ENCODE measurements at places on chromosomes 11 and 22.
A peak's percentile ranks its signal among the peaks of the same experiment; 100 is the strongest.

DNA sequence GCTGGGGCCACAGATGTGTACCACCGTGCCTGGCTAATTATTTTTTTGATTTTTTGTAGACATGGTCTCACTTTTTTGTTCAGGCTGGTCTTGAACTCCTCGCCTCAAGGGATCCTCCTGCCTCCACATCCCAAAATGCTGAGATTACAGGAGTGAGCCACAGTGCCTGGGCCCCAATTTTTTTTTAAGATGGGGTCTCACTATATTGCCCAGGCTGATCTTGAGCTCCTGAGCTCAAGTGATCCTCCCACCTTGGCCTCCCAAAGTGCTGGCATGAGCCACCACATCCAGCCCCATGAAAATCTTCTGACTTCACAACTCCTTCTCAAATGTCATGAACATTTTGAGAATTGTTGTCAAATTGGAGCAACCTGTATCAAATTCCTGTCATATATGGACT lies 2.3 kb upstream of the ANKRD54 start:
- DNase-seq = no peak

DNA sequence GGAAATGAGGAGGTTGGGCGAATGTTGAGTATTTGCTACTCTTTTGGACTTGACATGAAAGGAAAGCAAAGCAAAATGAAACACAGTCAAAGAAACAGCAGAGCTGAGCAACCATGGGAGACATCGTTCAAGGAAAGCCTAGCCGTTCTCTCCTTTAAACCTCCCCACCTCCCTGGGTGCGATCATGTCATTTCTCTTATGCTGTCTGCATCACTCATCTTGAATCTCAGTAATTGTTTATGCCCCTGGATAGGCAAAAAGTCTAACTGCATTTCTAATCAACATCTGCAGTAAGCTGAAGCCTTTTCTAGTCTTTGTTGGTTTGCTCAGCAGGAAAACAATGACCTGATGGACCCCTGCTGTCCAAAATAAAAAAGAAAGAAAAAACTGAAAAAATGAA lies 107.0 kb downstream of the MSANTD4 start:
- DNase-seq = no peak

DNA sequence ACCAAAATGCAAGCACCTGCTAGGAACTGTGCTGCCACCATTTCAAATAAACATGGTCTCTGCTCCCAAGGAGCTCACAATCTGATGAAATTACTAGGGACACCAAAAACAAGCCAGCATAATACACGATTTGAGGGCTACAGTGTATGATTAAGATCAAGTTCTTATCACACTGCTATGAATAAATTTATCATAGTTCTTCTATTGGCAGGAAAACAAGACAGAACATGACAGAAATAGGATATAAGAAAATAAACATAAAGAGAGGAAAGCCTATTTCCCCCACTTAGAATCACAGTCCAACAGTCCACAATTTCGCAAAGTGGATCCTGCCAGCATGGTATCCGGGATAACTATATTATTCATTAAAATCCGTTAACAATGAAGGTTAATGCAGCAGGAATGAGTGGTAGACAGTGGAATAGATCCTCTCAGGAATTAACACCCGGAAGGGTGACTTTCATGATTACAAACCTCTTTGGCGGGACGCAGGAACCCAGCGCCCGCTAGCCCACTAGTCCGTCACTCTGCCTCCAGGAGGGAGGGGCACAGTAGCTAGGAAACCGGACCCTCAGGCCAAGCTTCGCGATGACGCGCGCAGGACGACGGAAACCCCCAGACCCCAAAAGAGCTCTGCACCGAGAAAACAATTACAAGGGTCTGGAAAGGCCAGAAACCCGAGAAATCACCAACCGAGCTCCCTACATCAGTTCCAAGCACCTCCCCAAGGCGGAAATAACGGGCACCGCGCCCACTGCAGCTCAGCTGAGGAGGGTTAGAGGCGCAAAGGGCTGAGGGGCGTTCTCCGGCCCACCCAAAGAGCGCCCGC lies 607 bp downstream of the CCDC82 start:
- no peak for DNase-seq

- DNase-seq = no peak
Measured at GRCh38 chr22:39664485-39665200, 94.1 kb downstream of the CACNA1I start.

- DNase-seq = peak; percentile 87
Measured at GRCh38 chr11:96303064-96303463, 39.9 kb downstream of the MAML2 start.

DNA sequence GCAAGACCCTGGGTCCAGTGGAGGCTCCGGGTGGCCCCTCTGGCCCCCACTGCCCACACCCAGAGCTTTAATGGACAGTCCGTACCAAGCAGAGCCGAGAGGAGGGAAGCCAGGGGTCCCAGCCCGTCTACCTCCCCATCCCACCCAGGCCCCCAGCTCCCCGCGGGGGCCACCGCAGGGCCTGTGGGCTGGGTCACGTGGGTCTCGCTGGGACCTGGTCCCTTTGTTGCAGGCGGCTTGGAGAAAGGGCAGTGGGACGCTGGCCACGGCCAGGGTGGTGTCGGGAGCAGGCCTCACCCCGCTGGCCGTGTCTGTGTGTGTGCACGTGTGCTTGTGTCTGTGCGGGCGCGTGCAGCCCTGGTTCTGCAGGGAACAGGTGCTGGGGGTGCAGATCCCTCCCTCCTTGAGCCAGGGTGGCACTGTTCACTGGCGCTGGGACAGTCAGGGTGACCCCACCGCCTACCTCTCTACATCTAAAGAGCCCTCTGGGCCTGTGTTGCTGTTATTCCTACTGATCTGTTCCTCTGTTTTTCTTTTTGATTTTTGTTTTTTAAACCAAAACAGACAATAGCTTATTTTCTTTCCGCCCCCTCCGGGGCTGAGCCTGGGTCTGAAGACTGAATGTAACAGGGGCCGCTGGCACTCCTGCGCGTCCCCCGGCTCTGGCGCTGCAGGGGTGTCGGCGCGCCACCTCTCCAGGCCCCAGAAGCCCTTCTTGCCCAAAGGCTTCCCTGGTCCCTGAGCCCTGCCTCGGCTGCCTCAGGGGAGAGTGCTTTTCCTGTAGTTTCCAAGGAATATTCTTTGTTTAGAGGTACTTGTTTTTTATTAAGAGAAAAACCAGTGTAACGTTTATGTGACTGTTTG lies 20.1 kb upstream of the TMEM191C start:
- no peak for DNase-seq

- no peak for DNase-seq
Measured at GRCh38 chr22:44491269-44492035, 6.6 kb downstream of the RTL6 start.

DNA sequence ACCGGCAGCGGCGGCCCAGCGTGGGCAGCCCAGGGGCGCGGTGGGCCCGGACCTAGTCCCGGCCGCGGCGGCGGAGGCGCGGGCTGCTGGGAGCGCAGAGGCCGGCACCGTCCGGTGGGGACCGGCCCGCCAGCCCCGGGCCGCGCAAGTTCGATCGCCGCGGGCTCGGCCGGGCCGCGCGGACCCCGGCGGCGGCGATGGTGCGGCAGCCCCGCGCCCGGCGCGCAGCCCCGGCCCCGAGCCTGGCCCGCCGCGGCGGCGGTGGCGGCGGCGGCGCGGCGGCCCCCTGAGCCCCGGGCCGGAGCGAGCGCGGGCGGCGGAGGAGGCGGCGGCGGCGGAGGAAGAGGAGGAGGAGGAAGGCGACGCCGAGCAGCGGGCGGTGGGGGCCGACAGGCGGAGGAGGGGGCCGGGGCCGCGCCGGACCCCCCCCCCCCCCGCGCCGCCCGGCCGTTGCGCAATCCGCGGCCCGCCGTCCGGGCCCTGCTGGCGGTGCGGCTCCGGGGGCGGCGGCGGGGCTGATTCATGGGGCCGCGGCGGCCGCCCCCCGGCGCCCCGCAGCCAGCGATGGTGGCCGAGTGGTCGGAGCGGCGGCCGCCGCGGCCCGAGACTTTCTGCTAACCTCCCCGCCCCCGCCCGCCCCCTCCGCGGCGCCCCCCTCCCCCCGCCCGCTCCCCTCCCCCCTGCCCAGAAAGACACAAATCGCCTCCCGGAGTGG lies 1251.9 kb downstream of the BRD1 start:
- DNase-seq = no peak

DNA sequence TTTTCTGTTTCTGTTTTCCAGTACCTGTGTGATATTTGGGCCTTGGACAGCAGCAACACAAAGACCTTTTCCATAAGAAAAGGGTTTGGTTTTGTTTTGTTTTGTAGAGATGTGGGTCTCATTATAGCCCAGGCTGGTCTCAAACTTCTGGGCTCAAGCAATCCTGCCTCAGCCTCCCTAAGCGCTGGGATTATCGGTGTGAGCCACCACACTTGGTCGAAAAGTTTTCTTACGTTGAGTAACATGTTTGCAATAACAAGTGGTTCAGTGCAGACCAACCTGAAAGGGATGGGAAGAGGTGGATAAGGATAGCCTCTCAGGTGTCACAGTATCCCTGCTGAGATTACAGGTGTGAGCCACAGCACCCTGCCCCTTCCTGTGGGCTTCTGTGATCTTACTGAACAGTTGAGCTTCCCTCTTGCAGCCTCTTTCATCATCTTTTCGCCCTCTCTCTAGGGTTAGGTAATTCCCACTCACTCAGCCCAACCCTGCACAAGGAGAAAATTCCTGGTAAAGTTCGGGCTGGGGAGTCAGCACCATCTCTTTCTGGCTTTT lies 3.5 kb upstream of the MRPL48 start:
- no peak for DNase-seq

GRCh38 chr22:44218071-44218470 lies 37.3 kb downstream of the PARVG start:
- DNase-seq = no peak

DNA sequence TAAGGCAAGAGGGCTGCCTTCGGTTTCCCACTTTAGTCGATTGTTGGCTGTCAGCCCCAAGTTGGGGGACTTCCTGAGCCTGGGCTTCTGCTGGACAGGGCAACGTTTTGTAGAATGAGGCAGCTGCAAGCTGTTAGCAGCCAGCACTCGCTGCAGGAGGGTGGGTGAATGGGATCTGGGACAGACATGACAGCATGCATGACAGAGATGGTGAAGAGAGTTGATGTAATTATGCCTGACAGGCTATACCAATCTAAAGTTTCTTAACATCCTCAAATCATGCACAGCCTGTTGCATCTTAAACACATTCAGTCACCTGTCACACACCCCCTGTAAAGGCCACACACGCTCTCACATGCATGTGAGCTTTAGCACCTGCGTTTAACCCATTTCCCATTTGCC lies 49.2 kb downstream of the CWC15 start:
- no peak for DNase-seq

DNA sequence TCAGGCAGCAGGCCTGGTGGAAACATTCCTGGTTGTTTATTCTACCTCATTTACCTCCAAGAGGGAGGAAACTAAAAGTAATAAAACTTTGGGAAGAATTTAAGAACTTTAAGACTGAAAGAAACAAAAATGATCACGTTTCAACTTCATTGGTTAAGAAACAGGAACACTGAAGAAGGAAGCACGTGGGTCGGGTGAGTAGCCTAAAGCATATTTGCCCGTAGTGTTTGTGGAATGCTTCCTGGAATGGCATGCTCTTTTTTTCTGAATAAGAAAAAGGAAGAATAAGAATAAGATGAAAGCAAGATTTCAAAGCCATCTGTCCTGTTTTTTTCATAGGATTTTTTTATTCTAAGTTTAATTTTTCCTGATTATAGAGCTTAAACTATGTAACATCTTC lies 83.1 kb downstream of the WNT11 start:
- DNase-seq = no peak

DNA sequence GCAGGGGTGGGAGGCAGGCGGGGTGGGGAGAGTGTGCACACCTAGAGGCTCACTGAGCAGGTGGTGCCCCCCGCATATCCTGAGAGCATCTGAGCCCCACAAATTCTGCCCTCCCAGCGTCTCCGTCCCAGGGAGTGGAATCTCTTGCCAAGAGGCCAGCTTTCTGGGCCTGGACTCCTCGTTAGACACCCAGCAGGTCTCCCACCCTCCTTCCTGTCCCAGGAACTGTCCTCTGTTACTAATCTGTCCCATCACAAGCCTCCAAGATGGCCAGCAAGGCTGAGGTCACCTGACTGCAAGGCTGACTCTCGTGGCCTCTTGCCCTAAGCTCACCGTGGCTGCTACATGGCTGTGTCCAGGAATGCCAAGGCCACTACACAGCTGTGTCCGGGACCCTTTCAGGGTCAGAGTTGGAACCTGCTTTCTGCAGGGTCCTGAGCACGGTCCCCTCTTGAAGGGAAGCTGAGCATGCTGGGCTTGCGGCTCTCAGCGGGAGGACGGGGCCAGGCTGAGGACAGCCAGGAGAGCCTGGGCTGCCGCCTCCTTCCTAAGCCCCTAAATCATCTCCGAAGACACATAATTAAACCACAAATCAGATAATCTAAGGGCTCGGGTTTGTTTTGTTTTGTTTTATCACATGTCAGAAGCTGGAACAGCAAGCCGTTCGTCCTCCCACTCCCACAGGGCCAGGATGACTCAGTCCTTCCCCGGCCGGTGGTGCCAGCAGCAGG lies 1327.3 kb downstream of the TBC1D22A start:
- peak; percentile 4 for DNase-seq

GRCh38 chr11:116721988-116722387 lies 50.8 kb downstream of the BUD13 start:
- DNase-seq = no peak
